ENCODE measurements at places on chromosomes 6 and 20.
A peak's percentile ranks its signal among the peaks of the same experiment; 100 is the strongest.

DNA sequence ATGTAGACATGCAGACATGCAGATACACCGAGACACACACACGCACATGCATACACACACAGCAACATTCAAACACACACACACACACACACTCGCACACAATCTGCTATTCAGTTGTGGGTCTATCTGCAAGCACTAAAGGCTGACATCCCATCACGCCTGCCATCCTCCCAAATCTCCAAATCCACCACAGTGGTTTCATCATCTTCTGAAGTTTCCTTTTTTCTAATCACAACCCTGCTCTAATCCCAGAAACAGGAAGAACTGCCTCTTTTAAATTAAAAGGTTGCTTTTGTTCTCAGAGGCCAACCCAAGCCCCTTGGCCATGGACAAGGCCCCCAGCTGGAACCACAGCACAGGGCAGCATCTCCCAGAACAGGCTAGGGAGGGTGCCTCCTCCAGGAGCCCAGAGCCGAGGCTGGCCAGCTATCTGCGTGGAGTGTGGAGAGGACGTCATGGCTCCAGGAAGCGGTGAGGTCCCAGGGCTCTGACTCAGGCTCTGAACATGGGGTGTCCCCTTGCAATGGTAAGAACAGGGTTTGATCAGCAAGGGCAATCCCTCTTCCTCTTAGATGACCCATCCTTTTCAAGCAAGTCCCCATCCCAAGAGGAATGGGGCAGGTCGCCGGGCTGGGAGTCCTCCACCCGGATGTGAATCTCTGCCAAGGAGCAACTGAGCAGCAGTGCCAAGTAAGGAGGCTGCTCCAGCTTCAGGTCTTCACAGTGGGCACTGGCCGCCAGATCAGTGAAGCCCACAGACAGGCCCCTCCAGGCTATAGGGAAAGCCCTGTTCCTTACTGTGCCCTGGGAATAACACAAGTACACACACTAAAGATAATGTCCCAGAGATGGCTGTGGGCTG, 14.7 kb downstream of the FOXF2 start:
- DNase-seq, result no peak

- no peak for DNase-seq
Observed at GRCh38 chr6:105344881-105345370, 58.0 kb downstream of the PREP start.

- peak; percentile 99 for DNase-seq
Observed at GRCh38 chr6:109816452-109817374, 125.6 kb downstream of the FIG4 start.

DNA sequence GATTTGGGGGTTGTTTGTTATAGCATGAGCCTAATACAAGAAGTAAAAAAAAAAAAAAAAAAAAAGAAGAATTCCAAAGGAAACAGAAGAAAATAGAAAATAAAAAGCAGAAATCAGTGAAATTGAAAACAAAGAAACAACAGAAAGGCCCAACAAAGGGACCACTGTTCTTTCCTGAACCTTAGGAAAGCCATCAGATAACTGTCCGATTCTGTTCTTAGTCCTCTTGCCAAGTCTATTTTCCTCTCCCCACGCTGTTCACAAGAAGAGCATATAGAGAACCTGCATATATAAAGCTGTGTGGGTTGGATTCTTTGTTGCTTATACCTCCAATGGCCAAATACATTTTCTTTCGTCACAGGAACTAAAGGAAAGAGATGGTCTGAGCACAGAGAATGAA, 38.0 kb upstream of the IPCEF1 start:
- no peak for DNase-seq

DNA sequence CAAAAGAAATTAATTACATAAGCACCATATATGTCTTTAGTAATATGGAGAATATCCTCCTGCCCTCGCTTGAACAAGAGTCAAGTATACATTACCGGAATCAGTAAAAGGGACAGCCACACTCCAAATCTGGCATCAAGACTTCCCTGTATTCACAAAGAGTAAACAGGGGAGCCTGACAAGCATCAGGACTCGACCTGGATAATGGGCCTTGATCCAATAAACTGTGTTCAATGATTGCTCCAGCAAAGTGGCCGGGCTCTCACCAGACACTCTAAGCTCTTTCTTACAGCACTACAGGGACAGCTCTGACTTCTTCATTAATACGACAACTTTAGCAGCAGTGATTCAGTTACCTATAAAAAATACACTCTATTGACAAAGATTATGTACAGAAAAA, 307.9 kb upstream of the POU3F2 start:
- DNase-seq, result no peak

- no peak for DNase-seq
Observed at GRCh38 chr6:168214586-168215104, 104.9 kb downstream of the DACT2 start.

GRCh38 chr6:680251-680650, 12.7 kb downstream of the EXOC2 start:
- DNase-seq, result no peak

DNA sequence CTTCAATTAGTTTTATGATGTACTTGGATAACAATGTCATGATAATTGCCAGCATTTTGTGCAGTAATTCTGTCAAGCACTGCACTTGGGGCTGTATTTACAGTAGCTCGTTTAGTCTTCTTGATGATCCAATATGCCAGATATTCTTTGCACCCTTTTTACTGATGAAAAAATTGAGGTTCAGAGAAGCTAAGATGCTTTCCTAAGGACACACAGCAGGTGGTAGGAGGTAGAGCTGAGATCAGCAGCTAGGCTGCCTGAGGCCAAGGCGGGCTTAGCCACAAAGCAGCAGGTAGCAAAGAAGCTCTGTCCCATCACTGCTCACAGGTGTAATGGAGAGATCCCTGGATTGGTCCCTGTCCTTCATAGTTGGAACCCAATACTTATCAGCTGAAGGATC, 33.3 kb downstream of the SUMO4 start:
- DNase-seq, result no peak

GRCh38 chr6:89034586-89035251, 45.8 kb upstream of the PNRC1 start:
- no peak for DNase-seq

DNA sequence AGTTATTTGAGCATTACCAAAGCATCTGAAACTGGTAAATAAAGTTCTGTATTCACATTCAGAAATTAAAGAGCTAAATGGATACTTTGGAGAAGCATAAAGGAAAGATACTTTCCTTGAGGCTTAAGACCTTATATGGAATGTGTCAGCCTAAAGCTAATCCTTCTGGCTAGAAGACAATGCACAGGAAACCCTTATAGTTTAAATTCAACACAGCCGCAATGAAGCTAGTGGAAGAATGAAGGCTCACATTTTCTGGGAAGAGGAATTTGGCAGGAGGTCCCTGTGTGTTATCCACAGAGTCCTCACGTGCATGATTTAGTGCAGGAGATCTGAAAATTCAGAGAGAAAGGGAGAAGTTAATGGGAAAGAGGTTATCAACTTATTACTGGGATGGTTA, 21.5 kb upstream of the CHD6 start:
- DNase-seq, result no peak

DNA sequence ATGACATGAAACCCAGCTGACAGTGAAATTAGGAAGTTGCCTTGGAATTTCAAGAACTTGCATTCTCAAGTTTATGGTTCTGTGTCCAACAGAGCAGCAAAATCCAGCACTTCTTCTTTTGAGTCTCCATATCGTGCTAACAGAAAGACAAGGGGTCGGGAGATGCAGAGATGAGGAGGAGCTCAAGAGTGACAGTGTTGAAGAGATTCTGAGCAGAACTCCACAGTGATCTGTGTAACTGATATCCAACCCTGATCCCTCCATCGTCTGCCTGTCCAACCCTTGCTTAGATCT, 21.2 kb upstream of the BTN1A1 start:
- no peak for DNase-seq

- DNase-seq, result no peak
Observed at GRCh38 chr6:73665686-73666319, 12.0 kb upstream of the SLC17A5 start.

DNA sequence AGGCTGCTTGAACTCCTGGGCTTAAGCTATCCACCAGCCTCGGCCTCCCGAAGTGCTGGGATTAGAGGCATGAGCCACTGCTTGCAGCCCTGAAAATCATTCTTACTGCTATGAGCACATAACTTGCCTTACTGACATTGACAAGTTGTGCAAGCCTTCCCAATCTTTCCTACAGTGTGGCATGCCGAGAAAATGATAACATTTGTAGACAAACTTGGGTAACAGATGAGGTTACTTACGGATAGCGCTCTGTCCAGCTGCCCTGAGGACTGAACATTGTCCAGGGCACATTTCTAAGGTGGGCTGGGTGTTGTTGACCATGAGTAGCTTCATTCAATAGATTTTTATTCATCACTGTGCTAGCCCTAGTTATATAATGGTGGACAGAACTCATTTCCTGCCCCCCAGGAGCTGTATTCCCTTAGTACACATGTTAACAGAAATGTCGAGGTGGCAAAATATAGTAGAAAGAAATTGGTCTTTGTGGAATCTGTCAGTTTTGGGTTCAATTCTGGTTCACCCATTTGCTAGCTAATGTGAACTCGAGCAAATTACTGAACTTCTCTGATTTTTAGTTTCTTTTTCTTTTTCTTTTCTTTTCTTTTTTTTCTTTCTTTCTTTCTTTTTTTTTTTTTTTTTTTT, 118.4 kb upstream of the AKIRIN2 start:
- DNase-seq, result no peak

DNA sequence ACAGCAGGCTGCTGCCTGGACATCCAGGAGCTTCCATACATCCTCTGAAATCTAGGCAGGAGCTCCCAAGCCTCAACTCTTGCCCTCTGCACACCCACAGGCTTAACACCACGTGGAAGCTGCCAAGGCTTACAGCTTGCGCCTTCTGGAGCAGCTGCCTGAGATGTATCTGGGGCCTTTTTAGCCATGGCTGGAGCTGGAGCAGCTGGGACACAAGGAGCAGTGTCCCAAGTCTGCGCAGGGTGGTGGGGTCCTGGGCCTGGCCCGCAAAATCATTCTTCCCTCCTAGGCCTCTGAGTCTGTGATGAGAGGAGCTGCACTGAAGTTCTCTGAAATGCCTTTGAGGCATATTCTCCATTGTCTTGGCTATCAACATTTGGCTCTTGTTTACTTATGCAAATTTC, 255.0 kb downstream of the DLL1 start:
- DNase-seq, result no peak

GRCh38 chr20:31785089-31785488, 34.1 kb upstream of the MYLK2 start:
- DNase-seq, result no peak

GRCh38 chr20:64083378-64083803, 807 bp downstream of the LKAAEAR1 start:
- DNase-seq, result peak; percentile 77

GRCh38 chr6:163338671-163339405, 75.7 kb upstream of the QKI start:
- DNase-seq, result no peak

DNA sequence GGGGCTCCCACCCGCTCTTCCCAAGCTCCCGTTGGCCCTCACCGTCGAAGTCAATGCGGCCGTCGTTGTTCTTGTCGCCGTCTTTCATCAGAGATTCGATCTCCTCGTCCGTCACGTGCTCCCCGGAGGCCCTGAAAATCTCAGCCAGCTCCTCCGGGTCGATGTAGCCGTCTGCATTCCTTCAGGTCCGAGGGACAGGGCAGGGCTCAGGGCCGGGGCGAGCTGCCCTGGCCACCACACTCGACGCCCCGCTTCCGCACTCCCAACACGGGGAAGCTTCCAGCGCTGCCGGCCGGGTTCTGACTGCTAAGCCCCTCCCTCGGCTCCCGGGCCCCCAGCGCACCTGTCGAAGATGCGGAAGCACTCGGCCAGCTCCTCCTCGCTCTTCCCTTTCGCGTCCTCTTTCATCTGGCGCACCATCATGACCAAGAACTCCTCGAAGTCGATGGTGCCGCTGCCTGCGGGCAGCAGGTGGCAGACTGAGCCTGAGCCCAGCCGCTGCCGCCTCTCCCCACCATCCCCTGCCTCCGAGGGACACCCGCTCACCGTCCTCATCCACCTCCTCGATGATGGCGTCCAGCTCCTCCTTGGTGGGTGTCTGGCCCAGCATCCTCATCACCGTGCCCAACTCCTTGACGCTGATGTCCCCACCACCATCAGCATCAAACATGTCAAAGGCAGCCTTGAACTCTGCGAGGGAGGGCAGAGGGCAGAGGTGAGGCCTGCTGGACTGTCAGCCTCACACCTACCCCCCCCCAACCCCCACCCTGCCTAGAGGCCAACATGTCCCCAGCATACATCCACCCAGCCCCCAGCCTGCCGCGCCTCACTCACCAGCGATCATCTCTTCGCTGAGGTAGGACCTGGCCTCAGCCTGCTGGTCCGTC, 2.9 kb downstream of the TNNC2 start:
- peak; percentile 47 for DNase-seq

GRCh38 chr6:89859744-89860143, 30.1 kb downstream of the CASP8AP2 start:
- no peak for DNase-seq

- DNase-seq, result no peak
Observed at GRCh38 chr6:98836962-98837944, 2.9 kb downstream of the POU3F2 start.

- DNase-seq, result no peak
Observed at GRCh38 chr6:151068761-151069312, 170.9 kb upstream of the AKAP12 start.

GRCh38 chr20:49868538-49868937, 46.8 kb downstream of the SPATA2 start:
- DNase-seq, result no peak

- no peak for DNase-seq
Observed at GRCh38 chr6:148521158-148521557, 178.5 kb downstream of the SASH1 start.

DNA sequence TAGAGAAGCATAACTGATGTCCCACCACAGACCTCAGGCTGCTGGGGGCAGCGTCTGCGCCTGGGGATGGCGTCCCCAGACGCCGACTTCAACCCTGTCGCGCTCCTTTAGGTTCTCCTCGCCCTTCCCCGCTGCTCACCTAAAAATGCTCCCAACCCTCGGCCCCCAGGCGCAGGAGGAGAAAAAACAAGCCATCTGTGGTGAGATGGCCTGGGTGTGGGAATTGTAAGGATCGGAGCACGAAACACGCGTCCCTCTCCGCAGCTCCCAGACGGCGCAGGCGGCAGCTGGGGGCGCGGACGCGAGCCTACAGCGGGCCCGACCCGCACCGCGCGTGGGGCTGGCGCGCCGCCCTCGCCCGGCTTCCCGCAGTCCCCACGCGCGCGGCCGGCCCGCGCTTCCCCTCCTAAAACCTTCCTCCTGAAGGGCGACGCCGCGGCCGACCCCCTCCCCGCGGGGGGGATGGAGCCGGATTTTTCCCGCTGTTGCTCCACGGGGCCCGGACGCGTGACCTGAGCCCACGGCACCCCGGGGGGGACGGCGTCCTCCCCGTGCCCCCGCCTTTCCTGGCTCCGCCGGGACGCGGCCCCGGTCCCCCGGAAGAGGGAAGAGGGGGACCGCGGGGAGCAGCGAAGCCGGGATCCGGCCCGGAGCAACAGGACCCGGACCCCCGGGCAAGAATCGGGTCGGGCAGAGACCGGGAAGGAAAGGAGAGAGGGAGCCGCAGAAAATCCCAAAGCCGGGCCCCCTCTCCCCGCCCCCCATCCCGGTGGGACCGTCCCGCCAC, 611 bp downstream of the EPB41L2 start:
- no peak for DNase-seq
